ENCODE measurements at places on chromosomes 11 and 22.

DNA sequence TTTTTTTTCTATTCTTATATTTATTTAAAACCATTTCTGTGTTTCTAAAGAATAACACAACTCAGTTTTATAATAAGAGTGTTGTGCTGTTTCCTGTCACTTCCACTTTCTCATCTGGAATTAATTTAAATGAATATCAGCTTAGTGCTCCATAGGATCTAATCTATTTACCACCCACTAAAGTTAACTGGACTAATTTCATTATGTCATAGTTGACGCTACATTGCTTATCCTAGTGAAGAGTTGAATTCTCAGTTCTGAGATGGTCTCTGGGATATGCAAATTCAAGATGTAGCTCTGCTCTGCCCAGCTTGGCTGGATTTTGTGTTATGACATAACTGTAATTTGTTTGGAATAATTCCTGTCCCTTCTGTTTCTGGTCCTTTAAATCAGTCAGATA is 380.1 kb downstream of the METTL15 start:
- DNase-seq: no peak

GRCh38 chr11:37199082-37199481 is 601.0 kb upstream of the RAG2 start:
- no peak for DNase-seq

DNA sequence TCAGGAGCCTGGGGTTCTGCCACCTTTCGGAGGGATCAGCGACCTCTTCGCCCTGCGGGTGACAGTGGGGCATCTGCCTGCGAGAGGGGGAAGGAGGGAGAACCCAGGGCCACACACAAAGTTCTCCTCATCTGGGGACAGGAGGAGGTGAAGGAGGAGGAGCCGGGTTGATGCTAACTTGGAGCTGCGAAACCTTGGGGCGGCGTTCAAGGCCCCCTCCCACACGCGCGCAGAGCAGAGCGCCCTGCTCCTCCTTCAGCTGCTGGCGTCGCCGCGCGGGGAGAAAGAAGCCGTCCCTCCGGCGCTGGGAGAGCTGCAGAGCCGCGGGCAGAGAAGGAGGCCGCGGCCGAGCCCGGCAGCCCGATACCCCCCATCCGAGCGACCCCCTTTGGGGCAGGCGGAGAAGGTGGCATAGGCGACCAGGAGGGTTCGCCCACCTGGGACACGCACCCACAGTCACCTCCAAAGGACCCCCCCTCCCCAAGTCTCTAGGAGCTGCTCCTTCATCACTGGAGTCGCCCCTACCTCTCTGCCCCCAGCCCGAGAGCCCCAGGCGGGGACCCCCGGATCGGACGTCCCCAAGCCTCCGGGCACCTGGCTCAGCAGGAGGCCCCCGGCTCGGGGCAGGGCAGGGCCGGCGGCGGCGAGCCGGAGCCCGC is at the start of gene RASD2:
TSS of gene RASD2 (plus strand) at position 237 of the 659 bp plus-strand sequence. CDS start 5,979 bp downstream, outside the sequence.
- peak; percentile 10 for DNase-seq

DNA sequence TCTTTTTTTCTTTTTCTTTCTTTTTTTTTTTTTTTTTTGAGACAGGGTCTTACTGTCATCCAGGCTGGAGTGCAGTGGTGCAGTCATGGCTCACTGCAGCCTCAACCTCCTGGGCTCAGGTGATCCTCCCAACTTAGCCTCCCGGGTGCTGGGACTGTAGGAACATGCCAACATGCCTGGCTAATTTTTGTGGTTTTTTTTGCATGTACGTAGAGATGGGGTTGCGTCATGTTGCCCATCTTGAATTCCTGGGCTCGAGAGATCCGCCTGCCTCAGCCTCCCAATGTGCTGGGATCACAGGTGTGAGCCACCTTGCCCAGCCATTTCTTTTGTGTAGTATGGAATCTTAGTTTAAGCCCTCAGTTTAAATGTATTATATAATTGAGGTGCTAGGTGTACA is 20.4 kb downstream of the MTMR3 start:
- DNase-seq: no peak

DNA sequence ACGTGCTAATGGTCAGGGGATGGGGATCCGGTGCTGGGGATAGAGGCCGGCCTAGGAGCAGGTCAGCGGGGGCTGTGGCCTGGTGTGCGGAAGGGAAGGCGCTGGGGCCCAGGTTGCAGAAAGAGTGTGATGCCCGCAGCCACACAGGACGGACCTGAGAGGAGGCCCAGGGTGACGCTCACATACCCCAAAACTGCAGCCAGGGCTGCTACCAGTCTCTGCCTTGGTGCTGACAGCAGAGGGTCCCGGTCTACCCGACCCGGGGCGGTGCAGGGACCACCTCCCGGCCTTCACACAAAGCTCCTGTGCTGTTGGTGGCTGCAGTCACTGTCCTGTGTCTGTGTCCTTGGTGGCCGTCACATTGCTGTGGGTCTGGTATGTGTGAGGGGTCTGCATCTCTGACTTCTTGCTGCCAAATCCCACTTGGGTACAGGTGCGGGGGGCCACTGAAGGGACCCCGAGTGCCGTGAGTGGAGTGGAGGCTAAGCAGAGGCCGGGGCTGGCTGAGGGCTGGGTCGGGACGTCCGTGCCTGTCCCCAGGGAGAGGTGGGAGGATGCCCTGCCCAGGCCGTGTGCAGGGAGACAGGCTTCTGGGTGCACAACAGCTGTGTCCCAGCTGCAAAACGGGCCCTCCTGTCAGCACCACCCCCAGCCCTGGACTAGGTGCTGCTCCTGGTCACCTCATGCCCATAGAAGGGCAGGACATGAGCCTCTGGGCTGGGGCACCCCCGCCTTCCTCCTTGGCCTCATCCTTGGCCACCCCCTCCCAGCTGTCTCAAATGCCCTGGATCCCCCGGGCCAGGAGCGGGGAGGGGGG is 1.5 kb downstream of the LSP1 start:
- no peak for DNase-seq

DNA sequence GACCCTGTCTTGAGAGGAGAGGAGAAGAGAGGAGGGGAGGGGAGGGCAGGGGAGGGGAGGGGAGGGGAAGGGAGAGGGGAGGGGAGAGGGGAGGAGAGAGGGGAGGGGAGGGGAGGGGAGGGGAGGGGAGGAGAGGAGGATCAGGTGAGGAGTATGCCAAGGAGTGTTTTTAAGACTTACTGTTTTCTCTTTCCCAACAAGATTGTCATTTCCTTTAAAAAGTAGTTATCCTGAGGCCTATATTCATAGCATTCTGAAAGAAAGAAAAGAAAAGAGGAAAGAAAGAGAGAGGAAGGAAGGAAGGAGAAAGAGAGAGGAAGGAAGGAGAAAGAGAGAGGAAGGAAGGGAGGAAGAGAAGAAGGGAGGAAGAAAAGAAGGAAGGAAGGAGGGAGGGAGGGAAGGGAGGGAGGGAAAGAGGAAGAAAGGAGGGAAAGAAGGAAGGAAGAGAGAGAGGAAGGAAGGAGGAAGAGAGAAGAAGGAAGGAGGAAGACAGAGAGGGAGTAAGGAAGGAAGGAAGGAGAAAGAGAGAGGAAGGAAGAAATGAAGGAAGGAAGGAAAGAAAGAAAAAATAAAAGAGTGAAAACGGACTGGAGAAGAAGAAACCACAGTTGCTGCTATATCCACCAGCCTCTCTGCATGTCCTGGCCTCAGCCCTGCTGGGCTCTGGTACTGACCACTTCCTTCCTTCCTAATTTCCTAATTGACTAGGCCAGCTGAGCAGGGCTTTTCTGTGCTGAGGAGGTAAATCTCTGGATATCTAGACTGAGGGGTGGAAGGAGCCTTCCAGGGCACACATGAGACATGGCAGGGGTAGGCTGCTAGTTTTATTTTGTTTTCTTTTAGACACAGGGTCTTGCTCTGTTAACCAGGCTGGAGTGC is 1.1 kb upstream of the SAA1 start:
- DNase-seq: no peak

DNA sequence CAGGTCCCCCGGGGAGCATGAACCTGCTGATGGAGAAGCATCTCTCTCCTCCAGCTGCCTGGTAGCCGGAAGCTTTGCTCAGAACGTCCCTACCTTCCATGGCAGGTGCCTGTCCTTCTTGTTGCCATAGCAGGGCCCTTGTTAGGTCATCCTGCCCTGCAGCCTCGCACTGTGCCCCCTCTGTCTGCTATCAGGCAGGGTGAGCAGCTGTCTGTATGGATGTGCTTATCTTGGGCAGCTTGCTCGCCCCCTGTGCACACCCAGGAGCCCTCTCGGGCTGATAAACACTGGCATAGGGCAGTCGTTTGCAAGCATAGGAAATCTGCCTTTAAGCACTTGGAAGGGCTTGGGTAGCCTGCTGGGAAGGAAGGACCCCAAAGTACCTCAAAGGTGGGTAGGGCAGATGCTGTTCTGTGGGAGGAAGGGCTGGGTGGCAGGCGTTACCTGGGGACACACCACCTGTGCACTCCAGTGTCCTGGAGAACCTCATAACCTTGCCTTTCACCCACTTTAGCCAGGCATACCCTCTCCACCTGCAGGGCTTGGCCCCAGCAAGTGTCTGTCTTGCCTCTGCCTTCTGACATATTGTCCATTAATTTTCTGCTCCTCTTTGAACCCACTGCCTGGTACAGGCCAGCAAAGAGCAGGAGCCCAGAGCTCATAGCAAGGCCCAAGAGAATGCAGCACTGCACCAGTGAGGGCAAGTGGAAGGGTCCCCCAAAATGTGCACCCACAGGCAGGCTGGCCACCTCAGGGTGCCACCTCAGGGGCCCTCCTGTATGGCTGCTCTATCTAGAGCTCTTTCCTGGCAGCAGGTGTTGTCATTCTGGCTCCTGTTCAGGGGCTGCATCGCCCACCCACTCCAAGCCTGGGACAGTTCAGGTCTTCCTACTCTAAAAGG is 8.0 kb upstream of the COMT start:
- DNase-seq: no peak

- DNase-seq: no peak
Observed at GRCh38 chr22:49514211-49514610, 313.5 kb downstream of the BRD1 start.

DNA sequence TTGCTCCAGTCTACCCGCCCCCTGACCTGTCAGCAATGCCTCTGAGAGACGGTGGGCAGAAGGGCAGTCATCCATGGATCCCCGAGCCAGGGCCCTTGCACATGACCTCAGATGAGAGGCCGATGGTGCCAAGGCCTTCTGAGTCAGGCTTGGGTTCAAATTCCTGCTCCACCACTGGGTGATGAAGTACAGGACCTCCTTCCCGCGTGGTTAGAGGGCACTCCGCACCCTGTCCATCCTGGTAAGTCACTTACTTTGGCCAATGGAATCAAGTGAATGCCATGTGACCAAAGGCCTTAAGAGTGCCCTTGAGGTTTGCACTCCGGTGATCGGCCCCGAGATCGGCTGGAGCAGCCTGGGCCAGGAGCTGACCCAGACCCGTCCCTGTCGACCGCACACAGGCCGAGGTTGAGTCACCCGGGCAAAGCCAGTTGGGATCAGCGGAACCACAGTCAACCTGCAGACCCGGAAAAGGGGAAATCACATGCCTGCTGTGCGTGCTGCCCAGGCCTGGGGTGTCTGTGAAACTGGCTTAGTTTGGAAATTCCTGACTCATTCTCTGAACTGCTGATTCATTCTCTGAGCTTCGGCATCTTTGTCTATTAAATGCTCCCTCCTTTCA is 48.9 kb downstream of the RTL6 start:
- DNase-seq: no peak

- no peak for DNase-seq
Observed at GRCh38 chr11:95222817-95223216, 8.2 kb downstream of the SESN3 start.

- no peak for DNase-seq
Observed at GRCh38 chr22:18067548-18068341, 10.0 kb upstream of the PEX26 start.

GRCh38 chr22:44677353-44677840 is 24.6 kb upstream of the PRR5 start:
- no peak for DNase-seq

- no peak for DNase-seq
Observed at GRCh38 chr11:111598559-111598958, 3.7 kb upstream of the SIK2 start.

- no peak for DNase-seq
Observed at GRCh38 chr11:117772360-117772759, 24.7 kb downstream of the DSCAML1 start.

- DNase-seq: no peak
Observed at GRCh38 chr11:125224391-125225021, 60.0 kb downstream of the PKNOX2 start.

- no peak for DNase-seq
Observed at GRCh38 chr22:46774253-46774979, 12.0 kb downstream of the TBC1D22A start.

DNA sequence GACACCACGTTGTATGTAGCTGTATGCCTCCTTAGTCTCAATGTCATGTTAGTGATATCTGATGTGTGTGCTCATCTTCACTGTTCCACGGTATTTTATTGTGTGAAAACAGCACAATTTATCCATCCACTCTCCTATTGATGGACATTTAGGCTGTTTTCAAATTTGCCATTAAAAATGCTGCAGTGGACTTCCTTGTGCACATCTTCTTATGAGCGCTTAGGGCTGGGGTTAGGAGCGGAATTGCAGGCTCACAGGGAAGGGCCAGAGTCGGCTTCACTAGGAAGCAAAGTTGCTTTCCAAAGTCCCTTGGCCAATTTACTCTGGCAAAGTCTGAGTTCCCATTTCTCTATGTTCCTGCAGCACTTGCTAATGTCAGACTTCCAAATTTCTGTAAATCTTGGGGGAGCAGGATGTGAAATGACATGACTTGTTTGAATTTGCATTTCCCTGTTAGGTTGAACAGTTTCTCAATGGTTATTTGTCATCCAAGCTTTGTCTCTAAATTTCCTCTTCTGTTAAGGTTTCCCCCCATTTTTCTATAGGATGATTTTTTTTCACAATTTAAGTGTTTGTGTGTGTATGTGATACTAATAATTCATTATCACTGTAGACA is 75.4 kb downstream of the MYEOV start:
- DNase-seq: no peak

- no peak for DNase-seq
Observed at GRCh38 chr11:27095887-27096286, 55.3 kb downstream of the BBOX1 start.

DNA sequence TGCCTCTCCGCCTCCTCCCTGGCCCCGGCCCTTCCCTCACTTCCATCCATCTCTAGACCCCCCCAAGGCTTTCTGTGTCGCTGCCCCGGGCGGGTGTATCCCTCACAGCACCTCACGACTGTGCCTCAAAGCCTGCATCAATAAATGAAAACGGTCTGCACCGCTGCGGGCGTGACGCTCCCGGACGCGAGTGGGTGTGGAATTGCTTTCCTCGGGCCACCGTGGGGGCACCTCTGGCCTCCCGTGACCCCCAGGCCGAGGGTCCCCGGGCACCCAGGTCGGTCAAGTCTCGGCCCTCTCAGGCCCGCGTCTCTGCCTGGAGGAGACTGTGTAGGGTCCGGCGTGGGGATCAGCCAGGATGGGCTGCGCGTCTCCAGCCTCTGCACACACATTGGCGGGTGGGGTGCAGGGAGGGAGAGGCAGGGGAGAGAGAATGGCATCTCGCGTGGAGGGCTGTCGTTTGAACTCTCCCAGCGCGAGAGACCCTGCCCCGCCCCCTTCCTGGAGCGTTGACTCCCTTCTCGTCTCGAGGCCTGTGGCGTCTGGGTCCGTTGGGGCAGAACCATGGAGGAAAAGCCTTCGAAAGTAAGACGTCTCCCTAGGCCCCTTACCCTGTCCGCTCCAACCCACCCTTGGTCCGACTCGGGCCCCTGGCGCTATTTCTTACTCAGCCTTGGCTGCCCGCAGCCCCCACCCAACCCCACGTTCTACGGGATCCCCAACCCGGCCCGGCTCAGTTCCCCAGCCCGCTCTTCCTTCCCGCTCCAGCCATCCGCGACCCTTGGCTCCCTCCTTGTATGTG is at the start of gene CATSPERZ:
TSS of gene CATSPERZ (plus strand) at position 512 of the 802 bp plus-strand sequence. CDS start at position 565, 53 bp downstream.
- no peak for DNase-seq
